GM12864 (cell line): ENCODE measurements at places on chromosomes 1 and 21.
A peak's percentile ranks its signal among the peaks of the same experiment; 100 is the strongest.

- no peak for DNase-seq
Measured at GRCh38 chr21:29390778-29391177, 92.1 kb downstream of the BACH1 start.

- DNase-seq: no peak
Measured at GRCh38 chr1:44689447-44689765, 14.9 kb downstream of the ARMH1 start.

GRCh38 chr1:32525053-32525452, 14.2 kb upstream of the ZBTB8A start:
- no peak for DNase-seq

DNA sequence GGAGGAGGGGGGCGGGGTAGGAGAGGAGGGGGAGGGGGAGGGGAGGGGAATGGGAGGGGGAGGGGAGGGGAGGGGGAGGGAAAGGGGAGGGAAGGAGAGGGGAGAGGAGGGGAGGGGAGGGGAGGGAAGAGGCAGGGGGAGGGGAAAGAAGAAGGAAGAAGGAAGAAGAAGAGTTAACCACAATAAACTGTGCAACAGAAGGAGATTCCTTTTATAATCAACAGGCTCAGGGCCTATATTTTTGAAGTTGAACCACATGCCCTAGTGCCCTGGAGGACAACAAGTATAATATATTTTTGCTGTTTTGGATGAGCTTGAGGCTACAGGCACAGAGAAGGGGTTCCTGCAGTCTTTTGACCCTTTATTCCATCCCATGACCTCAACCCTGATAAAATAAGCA, 228.2 kb upstream of the IRF2BP2 start:
- no peak for DNase-seq

GRCh38 chr1:182574156-182574555, 14.9 kb downstream of the RNASEL start:
- no peak for DNase-seq

GRCh38 chr1:178706432-178706831, 18.6 kb upstream of the RALGPS2 start:
- no peak for DNase-seq

GRCh38 chr1:155029513-155030242, 3.9 kb downstream of the DCST2 start:
- no peak for DNase-seq

DNA sequence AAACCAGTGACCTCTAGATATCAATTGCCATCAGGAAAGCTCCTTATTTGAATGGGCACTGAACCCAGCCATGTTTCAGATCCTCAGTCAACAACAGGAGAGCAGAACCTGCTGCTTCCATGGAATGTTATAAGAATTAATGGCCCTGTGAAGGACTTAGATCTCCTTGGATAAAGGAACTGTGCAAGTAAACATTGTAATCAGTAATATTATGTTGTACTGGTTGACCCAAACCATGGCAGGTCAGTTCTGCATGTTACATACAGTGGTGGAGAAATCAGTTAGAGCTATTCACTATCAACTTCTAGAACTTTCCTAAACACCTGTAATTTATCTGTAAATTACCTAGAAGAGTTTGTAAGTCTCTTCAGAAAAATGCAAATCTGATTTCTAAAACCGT, 11.2 kb upstream of the CLDN8 start:
- DNase-seq: no peak

GRCh38 chr1:221669441-221669840, 72.4 kb downstream of the DUSP10 start:
- no peak for DNase-seq

GRCh38 chr1:51610637-51611036, 6.3 kb upstream of the OSBPL9 start:
- DNase-seq: no peak

GRCh38 chr1:83000286-83000685, 998.6 kb downstream of the TTLL7 start:
- no peak for DNase-seq

- DNase-seq: peak; percentile 47
Measured at GRCh38 chr1:87435484-87435883, 106.8 kb downstream of the LMO4 start.

DNA sequence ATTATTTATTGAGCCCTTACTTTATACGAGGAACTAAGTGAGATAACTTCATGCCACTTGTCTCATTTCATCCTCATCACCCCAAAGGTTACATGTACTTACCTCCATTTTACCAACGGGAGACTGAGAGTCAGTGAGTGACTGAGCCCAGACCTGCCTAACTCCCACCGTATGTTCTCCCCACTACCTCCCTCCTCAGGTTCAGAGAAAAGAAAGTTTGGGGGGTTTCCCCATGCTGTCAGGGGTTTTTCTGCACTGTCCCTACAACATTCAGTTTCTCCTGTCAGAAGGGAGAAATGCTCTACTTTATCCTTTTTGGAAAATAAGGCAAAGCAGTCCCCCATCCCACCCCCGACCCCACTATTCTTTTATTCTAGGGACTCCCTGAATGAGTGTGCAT, 32.9 kb downstream of the FAM78B start:
- no peak for DNase-seq

DNA sequence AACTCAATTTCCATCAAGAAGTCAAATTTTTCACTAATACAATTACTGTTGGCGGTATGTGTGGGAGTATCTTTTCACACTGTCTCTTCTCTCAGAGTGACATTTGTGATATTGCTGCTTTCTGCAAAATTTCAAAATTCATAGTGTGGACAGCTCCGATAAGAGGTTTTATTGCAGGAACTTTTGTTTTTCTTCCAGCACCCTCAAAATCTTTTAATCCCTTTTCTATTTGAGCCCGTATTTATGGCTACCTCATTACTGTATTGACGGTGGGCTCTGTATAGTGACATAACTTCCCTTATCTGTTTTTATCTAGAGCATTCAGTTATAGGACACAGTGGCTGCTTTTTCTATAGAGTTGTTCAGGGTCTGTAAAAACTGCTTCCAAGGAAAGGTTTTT, 794.4 kb upstream of the TMPRSS15 start:
- DNase-seq: no peak

GRCh38 chr1:32353431-32353830, 8.9 kb downstream of the FAM229A start:
- DNase-seq: no peak

GRCh38 chr1:231781892-231782291, 155.3 kb downstream of the DISC1 start:
- no peak for DNase-seq

DNA sequence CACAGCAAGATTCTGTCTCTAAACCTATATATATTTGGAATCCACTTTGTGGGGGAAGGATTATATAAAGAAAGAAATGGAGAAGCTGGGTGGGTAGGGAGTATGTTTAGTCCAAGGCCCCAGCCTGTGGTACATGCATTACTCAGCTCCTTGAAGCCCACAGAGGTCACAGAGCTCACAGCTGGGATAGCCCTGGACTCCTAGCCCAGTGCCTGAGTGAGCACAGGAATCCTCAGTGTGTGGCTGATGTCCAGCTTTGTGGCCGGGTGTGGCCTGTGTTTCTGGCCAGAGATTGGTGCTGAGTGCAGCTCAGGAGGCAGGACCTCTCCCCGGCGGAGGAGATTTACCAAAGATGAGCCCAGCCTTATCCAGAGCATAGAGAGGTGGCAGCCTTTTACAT, 7.6 kb downstream of the CAPN9 start:
- no peak for DNase-seq

DNA sequence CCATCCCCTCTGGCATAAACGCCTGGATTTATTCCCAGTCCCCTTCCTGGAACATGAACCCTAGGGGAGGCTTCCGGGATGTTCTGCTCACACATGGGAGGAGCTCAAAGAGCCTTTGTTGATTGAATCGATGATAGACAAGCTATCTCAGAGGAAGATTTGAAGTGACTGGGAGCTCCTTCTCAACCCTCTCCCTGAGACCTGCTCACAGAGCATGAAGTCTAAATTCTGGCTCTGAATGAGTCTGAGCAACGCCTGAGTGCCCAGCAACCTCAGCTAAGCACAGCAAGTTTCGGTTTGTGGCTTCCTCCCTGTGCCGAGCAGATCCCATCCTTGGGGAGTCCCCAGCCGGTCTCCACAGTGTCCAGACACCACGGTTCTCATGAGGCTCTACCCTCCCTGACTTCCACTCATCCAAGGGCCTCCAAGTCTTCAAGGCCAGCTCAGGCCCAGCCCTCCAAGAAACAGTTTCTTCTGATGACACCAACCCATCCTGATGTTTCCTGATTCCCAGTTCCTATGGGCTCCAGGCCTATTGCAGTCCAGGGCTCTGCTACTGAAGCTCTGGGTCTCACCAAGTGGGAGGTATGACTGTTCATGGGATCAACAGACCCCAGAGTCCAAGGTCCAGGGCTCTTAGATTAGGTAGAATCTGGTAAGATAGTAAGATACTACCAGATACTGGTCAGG, 190.8 kb downstream of the DYRK1A start:
- peak; percentile 72 for DNase-seq

DNA sequence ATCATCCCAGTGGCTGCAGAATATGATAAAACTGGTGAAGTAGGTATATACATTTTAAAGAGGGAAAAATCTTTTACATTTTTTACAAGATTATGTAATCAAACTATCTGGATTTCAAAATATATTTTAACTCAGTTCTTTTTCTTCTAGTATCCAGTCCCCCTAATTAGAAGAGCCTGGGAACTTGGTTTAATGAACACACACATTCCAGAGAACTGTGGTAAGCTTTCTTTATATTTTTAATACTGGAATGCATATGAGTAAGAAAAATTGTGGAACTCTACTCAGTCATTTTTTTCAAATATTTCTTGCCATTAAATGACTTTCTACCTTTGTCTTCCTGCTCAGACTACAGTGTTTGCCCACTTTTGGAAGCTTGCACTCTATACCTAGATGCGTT, 8.2 kb downstream of the ACADM start:
- no peak for DNase-seq

GRCh38 chr1:25845664-25846063, 13.6 kb downstream of the AUNIP start:
- no peak for DNase-seq

GRCh38 chr1:88777604-88778149, 93.6 kb downstream of the PKN2 start:
- DNase-seq: no peak

DNA sequence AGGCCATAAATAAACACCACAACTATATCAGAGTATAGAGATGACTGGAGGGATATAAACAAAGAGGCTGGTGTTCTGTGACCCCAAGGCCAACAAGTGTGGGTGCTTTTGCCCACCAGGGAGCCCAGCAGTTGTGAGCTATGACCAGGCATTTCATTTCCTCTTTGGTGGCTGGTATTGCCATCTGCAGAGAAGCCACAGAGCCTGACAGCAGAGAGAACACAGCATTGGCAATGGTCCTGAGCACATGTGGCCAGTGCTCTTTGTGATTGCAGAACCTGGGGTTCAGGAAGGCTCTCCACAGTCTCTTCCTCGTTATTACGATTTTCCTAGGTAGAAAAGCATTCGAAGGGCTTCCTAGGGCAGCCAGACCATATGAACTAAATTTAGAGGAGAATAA, 112.3 kb downstream of the TM2D1 start:
- DNase-seq: no peak

- DNase-seq: no peak
Measured at GRCh38 chr1:100580446-100580845, 42.5 kb downstream of the GPR88 start.

GRCh38 chr1:164771041-164771618, 212.1 kb downstream of the PBX1 start:
- no peak for DNase-seq
